ENCODE measurements at places on chromosomes 5 and 9.
A peak's percentile ranks its signal among the peaks of the same experiment; 100 is the strongest.

- DNase-seq, result peak; percentile 42
These were observed 19.9 kb downstream of the SEMA4D start for GRCh38 chr9:89477811-89478630.

DNA sequence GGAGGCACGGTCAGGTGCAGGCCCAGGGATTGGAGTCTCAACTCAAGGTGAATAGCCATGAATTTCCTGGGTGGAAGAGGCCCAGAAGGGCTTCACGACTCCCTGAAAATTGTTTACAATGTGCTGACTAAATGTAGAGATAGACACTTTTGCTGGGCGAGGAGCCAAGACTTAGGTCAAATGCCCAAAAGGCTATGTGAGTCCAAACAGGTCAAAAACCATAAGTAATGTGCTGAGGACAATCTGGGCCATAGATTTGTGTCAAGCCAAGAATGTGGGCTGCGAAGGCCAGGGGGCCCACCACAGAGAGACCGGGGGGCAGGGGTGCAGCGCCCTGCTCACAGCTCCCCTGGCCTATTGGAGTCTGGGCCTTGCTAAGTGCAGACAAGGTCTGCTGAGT is 197.8 kb downstream of the HSPA4 start:
- no peak for DNase-seq

- DNase-seq, result no peak
These were observed 143.4 kb upstream of the APC start for GRCh38 chr5:112594095-112594850.

- DNase-seq, result no peak
These were observed 193.0 kb downstream of the KIAA0825 start for GRCh38 chr5:94425396-94425795.

- DNase-seq, result no peak
These were observed 2.7 kb upstream of the CKMT2 start for GRCh38 chr5:81230416-81230815.

GRCh38 chr5:15571618-15572017 is 71.6 kb downstream of the FBXL7 start:
- no peak for DNase-seq

GRCh38 chr5:158389786-158390185 is 530.8 kb upstream of the CLINT1 start:
- no peak for DNase-seq

- DNase-seq, result no peak
These were observed 85.6 kb downstream of the CDH18 start for GRCh38 chr5:19902316-19902934.

DNA sequence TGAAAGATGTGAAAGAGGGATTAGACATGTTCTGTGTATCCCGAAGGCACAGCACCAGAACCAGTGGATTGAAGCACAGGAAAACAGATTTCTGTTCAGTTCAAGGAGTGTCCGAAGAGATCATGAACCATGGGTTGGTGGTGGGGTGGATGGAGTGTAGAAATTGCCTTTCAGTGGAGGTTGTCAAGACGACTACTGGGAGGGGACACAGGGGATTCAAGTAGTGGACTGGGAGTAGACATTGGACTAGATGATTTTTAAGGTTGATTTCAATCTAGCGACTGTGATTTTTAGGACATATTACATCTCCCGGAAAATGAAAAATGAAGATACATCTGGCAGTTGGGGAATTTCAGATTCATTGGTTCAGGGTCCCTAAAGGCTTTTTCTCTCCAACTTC is 35.9 kb upstream of the TNFAIP8 start:
- no peak for DNase-seq

DNA sequence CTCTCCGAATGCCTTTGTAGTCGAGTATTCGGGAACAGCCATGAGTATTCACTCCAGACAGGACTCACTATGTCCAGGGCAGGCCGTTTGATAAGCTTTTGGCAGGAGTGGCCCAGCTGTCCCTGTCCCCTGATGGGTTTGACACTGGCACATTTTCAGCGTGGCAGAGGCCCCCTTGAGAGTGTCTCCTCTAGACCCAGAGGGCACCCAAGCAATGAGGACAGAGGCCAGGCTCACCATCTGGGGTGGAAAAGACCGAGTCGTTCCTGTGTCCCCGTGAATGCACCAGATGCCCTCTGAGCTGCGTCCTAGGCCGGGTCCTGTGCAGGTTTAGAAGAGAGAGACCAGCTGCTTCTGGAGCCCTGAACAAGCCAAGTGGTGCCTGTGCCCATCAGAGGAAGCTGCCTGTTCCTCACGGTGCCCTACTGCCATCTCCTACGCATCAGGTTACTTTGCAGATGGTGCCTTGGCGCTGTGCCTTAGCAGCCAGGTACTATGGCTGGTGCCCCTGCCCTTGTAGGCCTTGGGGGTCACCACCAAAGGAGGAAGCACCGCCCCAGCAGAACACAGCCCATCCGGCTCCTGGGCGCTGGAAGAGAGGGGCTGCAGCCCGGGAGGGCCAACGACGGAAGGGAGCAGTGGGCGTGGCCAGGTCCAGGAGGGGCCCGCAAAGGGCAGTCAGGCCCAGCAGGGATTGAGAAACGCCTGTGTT is 42.4 kb downstream of the LRSAM1 start:
- DNase-seq, result no peak

- DNase-seq, result no peak
These were observed 77.1 kb downstream of the HOMER1 start for GRCh38 chr5:79436821-79437220.

- DNase-seq, result no peak
These were observed 168.5 kb upstream of the PIK3R1 start for GRCh38 chr5:68047035-68047434.

DNA sequence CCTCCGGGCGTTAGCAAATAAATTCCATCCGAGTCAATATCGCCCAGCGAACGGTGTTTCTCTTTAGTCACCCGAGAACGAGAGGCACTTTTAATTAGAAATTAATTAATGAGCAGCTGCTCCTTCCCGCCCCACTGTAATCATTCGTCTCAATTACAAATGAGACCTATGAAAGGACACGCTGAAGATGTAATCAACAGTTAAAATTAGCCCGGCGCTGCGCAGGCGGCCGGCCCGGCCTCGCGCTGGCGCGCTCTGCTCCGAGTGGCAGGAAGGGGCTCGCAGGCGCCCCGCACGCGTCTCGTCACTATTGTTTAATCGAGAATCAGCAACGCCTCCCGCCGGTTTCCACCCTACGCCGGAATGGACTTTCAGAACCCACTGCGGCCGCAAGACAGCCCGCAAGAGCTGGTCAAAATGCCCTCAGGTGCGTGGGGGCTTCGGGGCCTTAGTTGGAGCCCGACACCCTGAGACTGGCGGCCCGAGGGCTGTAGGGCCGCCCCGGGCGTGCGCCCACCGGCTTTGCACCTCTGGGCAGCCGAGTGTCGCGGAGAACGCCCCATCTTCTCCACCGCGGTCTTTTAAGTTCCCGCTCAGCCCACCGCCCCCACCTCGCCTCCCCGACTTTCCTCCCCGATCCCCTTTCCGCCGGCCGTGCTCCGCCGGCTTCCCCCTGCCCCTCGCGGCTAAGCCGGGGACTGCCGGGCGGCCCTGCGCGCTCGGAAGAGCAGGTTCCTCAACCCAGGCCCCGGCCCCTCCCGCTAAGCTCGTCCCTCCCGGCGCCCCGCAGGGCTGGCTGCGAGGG is 597 bp upstream of the IRX4 start:
- no peak for DNase-seq

DNA sequence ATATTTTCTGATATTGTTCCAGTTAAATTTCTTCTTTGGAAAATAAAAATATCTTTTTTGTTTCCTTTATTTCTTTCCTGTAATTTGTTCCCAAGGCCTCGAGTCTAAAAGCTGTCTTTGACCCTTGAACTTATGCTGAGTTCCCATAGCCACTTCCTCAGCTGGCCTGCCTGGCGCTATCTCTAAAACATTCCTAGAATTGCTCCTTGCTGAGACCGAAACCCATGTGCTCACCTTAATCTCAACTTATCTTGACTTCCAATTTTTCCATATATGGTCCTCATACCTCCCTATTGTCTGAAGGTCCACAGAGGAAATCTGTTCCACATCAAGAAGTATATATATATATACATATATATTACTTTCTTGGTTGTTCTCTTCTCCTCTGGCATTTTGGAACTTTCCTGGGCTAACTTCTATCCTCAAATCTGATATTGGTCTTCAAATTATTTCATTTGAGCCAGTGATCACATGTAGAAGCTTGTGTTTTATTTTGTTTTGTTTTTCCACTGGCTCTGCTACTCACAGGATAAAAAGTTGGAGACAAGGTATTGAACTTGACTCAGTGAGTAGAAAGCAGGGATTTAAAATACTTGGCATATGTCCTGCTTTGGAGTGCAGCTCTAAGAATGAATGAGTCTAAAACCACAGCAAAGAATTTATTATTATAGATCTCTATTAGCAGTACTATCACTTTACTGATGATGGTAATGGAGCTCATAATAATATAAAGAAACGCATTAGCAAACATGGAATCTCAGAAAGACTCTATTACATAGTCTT is 45.2 kb downstream of the ENC1 start:
- DNase-seq, result peak; percentile 22

DNA sequence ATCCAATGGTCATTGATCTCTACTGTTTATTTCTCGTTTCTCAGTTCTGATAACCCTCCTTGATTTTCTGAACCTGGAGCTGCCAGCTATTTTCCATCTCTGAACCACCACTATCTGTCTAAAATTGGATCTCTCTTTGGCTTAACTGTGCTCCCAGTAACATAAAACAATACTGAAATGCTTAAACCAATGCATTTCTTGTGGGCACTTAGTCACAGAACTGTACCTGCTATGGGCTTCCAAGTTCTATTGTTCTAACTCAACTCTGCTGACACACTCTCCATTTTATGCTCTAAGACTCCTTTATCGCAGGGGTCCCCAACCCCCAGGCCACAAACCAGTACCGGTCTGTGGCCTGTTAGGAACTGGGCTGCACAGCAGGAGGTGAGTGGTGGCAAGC is 120.6 kb downstream of the LHFPL2 start:
- DNase-seq, result no peak

GRCh38 chr5:107538331-107538730 is 132.4 kb downstream of the EFNA5 start:
- DNase-seq, result no peak

DNA sequence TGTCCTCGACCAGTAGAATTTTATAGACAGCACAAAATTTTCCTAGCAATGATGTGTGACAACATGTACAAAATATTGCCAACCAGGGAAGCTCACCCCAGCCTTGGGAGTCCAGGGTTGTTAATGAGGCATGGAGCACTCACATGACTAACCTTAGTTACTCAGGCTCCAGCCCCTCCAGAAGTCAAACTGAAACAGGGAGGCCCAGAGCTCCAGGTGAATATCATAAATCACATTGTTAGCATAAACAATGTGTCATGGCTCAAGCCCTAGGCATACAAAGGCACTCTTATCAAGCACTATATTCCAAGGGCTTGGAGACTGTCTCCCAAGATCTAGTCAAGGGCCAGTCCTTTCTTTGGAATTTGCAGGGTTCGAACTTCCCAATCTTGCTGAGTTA is 44.4 kb downstream of the TNFAIP8 start:
- no peak for DNase-seq

- no peak for DNase-seq
These were observed 32.4 kb upstream of the CYFIP2 start for GRCh38 chr5:157233515-157233914.

GRCh38 chr9:136771907-136772415 is 7.6 kb upstream of the LCN15 start:
- DNase-seq, result no peak

GRCh38 chr9:35538361-35539234 is 48.7 kb downstream of the RUSC2 start:
- peak; percentile 65 for DNase-seq

GRCh38 chr9:98995971-98996504 is 52.3 kb downstream of the COL15A1 start:
- DNase-seq, result no peak

DNA sequence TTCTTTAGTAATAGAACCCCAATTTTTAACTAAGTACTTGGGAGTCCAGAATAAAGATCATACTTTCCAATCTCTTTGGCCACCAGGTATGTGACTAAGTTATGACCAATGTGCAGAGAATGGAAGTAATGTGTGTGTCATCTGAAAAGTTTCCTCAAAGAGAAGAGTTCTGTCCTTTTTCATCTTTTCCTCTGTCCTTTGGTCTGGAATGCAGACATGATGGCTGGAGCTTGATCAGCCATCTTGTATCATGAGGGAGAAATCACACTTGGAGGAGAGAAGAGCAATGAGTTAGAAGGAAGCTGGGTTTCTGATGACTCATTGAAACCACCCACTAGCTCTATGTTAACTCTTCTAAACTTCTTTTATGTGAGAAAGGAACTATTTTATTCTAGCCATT is 5.5 kb upstream of the CPEB4 start:
- no peak for DNase-seq

GRCh38 chr9:137638680-137639079 is 19.9 kb downstream of the EHMT1 start:
- no peak for DNase-seq

GRCh38 chr5:88438006-88438405 is 169.4 kb upstream of the TMEM161B start:
- DNase-seq, result no peak

DNA sequence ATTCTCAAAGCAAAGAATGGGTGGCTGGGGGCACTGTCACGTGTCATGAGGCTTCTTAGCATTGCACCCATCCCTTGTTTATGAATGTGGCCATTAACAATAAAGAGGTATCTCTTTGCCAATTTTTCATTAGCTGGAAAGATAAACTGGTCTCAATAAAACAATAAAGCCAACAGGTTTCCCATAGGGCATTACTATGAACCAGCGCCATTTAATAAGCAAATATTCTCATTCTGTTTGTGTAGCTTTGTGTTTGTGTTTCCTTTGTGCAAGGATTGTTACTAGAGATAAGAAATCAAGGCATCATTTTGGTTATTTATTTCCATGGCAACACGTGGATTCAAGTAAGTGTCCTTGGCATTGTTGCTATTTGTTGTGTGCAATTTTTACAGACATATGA is 37.6 kb upstream of the CAST start:
- DNase-seq, result no peak

DNA sequence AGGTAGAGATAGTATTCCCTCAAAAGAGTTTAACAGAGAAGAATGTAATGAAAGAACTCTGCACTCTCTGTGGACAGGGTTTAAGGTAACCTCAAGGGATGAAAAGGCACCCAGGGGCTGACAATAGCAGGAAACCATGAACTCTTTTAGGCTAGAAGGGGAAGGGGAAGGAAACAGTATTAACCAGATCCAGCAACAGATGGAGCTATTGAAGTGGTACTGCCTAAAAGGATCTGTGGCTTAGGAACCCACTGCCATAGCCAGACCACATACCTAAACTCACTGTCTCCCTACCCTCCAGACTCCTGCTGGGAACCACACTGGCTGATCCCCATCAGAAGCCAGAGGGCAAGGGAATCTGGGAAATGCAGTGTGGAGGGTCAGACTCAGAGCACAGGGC is 35.5 kb downstream of the PLGRKT start:
- no peak for DNase-seq

- no peak for DNase-seq
These were observed 11.2 kb upstream of the EGR1 start for GRCh38 chr5:138454121-138454520.

DNA sequence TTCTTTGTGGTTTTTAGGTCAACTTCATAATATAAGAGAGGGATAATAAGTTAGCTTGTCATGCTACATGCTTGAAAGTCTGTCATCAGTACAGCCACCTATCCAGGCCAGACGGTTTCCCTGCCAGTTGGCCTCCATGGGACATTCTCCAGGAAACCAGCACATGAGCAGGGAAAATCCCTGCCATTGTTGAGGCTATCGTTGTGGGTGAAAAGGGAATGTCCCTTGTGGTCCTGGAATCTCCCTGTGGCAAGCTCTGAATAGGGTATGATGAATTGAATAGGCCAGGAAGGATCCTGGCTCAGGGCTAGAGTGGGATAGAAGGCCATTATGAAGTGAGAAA is 12.3 kb downstream of the F2RL1 start:
- no peak for DNase-seq
